ENCODE measurements at places on chromosomes 16 and 17. TPM values are rescaled to one million over a fixed set of nuclear protein-coding genes. Genes with fewer than 3 reads are reported as not detected.

The SDK2 gene
- total RNA-seq = not detected

The SKAP1 gene
- total RNA-seq = 0.17 TPM

The EVPL gene
- total RNA-seq = 0.05 TPM

The VMO1 gene
- 0.51 TPM for total RNA-seq

- DNase-seq = no peak
Observed at GRCh38 chr16:50458667-50459495, 89.3 kb upstream of the NKD1 start.

All from dermis blood vessel endothelial cell (primary cell).